HT-29 (cell line): ENCODE measurements at places on chromosomes 5 and 9.
A peak's percentile ranks its signal among the peaks of the same experiment; 100 is the strongest.

- no peak for DNase-seq
These were observed 106.2 kb downstream of the NSG2 start for GRCh38 chr5:174151599-174152181.

DNA sequence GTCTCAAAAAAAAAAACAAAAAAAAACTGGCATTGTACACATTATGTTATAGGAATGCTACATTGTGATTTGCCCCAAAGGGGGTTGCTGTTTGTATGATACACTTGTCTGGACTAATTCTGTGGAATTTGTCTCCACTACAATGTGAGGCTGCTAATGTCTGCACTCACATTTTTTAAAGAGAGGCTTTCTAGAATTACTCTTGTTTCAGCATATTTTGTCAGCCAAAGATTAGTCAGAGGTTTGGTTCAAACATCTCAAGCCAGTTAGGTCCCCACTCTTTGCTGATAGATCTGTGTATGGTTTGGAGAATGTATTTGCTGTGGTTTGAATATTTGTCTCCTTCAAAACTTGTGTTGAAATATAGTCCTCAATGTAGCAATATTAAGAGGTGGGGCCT, 59.3 kb upstream of the ZNF169 start:
- DNase-seq, result no peak

GRCh38 chr5:80672140-80672736, 17.5 kb upstream of the DHFR start:
- peak; percentile 87 for DNase-seq

GRCh38 chr9:18536554-18536953, 62.6 kb downstream of the ADAMTSL1 start:
- DNase-seq, result no peak

- no peak for DNase-seq
These were observed 71.8 kb upstream of the CLINT1 start for GRCh38 chr5:157930710-157931109.

DNA sequence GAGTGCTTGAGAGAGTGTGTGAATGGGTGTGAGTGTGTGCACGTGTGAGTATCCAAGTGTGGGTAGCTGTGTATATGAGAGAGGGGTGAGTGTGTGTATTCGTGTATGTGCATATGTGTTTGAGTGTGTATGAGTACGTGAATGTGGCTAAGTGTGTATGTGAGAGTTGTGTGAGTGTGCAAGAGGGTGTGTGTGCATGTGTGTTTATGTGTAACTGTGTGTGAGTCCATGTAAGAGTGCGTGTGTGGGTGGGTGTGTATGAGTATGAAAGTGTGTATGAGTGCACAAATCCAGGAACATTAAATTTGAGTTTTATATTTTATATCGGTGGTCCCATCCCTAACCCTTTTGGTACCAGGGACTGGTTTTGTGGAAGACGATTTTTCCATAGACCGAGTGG, 156.4 kb downstream of the TENT4A start:
- DNase-seq, result no peak

GRCh38 chr9:20398536-20399338, 223.6 kb downstream of the MLLT3 start:
- no peak for DNase-seq

DNA sequence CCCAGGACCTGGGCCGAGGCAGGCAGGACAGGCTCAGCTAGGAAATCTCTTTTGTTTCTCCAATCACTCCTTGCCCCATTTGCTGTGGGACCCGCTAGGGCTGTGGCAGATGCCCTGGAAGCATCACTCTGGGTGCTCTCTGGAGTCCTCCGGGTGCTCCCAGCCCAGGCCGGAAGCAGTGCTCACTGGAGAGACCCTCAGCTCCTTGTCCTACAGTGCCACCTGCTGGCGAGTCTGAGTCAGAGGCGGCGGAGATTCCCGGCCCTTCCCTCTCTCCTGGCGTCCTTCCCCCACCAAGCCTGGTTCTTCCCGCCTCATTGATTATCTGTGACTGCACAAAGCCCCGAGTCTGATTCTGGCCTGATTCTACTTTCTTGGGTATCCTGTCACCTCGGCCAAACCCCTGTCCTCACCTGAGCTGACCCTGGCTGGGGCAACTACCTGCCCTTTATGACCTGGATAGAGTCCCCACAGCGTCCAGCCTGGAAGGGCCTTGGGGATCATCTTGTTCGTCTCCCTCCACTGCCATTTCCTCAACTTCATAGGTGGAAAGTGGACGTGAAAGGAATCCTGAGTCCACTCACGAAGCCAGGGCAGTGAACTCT, 7.3 kb upstream of the BARHL1 start:
- peak; percentile 74 for DNase-seq

- DNase-seq, result no peak
These were observed 92.0 kb downstream of the ATP10B start for GRCh38 chr5:160760008-160760407.

DNA sequence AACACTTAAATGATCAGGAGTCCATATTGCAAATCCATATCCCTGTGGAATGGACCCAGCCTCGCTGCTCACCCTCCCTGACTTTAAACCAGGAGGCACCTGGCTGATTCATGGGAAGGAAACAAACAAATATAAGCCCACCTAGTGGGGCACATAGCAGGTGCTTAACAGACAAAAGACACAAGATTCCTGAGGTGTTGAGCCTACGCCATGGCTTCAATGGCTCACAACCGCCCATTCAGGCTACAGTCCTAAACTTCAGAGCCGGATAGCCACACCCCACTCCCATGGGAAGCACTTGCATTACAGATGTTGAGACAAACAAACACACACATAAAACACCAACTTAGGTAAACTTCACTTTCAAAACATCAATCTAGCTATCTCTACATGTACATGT, 359.9 kb downstream of the ICE1 start:
- DNase-seq, result no peak

DNA sequence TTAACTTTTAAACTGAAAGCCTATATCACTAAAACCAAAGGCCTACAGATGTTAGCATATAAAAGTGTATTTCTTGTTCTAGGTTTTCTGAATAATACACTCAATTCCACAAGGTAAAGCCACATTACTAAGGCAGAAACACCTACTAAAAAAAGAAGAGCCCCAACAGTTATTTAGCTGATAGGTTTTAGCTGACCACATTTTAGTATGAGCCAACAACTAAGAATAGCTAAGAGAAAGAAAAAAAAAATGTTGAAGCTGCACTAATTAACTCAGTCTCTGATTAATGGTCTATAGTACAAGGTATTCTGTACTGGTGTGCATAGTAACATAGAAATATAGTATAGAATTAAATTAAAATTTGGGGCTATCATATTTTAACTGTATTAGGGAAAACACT, 23.5 kb downstream of the ZFR start:
- no peak for DNase-seq

- DNase-seq, result no peak
These were observed 211.8 kb upstream of the SH3GL2 start for GRCh38 chr9:17367035-17367434.

DNA sequence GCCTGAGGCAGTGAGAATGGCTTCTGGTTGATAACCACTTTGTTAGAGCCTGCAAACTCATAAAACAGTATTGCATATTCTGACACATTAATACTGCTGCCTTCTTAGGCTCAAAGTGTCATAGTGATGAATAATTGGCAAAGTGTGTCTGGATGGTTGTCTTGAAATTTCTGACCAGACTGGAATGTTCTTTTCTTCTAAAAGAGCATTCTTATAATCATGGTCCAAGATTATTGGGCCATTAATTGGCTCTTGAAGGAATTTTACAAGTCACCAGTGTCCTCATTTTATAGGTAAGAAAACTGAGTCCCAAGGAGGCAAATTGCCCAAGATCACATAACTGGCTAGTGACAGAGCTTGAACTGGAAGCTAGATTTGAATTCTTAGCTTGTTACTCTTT, 111.7 kb downstream of the PCSK1 start:
- no peak for DNase-seq

GRCh38 chr9:124975131-124975530, 34.2 kb upstream of the GOLGA1 start:
- no peak for DNase-seq

- DNase-seq, result peak; percentile 79
These were observed 10.0 kb upstream of the C5 start for GRCh38 chr9:121059998-121060636.

GRCh38 chr5:61878471-61878870, 427.5 kb upstream of the KIF2A start:
- no peak for DNase-seq

DNA sequence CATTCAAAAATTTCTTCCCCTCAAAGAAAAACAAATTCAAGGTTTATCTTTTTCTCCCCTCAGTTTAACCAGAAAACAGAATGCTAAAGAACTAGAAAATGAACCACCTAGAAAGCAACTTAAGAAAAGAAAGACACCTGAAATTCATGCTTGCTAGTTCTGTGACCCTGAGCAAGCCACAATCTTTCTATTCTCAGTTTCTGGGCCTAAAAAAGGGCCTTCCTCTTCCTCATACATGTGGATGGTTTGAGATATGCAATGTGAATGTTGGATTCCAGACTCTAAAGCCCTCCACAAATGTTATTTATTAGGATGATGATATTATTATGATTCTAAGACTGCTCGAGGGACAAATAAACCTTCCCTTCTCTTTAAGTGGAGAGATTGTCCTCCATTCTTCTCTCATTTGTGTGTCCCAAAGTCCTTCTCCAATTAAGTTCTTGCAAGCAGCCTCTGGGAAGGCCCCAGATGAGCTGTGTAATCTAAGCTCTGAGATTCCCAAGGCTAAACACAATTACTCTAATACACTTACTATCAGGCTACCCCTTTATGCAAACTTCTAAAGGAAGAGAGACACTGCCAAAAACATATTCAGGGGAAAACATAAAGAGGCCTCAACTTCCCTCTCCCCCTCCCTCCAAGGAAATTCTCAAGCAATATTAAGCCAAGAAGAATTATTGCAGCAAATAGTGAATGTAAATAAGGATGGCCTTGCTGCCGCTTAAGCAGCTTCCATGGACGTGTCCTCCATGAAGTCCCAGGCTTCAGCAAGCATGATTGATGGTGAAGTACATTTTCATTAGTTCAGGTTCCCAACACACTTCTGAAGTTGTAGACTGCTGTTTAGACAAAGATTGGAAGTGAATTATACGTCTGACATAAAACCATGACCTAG, 80.2 kb downstream of the PRKACG start:
- no peak for DNase-seq
